ENCODE measurements at places on chromosomes 4 and X.

DNA sequence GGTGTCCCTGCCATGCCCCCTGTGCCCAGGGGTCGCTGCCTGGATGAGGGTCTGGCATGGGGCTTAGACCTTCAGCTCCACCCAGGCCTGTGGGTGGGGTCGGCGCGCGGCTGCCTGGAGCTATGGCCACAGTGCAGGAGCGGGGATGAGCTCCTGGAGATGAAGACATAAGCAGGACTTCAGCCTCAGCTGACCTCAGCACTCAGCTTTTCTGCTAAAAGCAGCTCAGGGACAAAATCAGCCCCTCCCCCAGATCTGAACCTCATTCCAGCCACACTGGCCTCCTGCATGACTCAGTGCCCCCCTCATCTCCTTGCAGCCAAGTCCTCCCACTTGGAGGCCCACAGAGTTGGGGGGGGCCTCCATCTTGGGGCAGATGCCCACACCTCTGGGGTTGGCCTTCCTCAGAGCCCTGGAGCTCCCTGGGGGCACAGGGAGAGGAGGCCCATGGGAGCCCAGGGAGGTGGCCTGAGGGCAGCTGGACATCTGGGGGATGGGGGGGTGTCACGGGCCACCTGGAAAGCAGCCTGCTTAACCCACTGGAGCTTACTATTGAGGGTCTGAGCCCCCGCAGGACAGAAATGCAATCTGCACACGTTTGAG, 19.4 kb upstream of the CPLX1 start:
- DNase-seq, result no peak

DNA sequence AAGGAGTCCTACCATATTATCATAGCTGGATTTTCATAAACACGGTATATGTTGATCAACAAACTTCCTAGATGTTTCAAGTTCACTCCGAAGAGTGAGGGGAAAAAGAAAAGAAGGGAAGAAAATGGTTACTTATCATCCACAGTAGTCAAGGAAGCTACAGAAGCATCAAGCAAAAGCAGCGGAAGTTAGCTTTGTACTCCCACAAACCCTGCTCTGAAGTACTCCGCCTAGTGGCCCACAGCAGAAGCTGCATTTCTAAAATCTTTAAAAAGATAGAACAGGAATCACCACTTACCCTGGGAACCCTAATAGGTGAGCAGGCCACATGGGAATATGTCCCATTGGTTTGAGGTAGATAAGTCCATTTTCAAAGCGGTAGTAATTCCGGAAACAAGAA, 28.5 kb upstream of the FRG1 start:
- DNase-seq, result no peak

- DNase-seq, result no peak
Measured at GRCh38 chr4:184406958-184407391, 67.4 kb downstream of the IRF2 start.

- DNase-seq, result no peak
Measured at GRCh38 chr4:62087706-62088105, 887.6 kb downstream of the ADGRL3 start.

GRCh38 chr4:123352240-123352945, 44.2 kb upstream of the SPRY1 start:
- DNase-seq, result no peak

- no peak for DNase-seq
Measured at GRCh38 chrX:10612215-10612614, 8.2 kb downstream of the MID1 start.

DNA sequence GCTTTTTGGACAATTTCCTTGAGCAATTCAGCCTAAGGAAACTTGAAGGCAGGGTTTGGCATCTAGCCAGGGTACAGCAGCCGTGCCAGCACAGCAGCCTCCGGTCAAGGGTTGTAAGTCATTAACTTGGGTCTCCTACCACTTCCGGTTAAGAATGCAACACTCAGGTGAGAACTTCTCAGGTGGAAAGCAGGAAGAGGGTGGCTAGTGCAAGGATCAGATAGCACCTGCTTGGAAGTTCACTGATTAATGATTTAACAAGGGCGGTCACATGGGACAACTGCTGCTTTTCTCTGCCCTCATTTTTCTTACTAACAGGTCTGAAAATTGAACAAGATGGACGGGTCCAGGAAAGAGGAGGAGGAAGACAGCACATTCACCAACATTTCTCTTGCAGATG, 30.1 kb upstream of the SCOC start:
- DNase-seq, result no peak

GRCh38 chr4:172843192-172843591, 325.4 kb upstream of the GALNT7 start:
- DNase-seq, result no peak

DNA sequence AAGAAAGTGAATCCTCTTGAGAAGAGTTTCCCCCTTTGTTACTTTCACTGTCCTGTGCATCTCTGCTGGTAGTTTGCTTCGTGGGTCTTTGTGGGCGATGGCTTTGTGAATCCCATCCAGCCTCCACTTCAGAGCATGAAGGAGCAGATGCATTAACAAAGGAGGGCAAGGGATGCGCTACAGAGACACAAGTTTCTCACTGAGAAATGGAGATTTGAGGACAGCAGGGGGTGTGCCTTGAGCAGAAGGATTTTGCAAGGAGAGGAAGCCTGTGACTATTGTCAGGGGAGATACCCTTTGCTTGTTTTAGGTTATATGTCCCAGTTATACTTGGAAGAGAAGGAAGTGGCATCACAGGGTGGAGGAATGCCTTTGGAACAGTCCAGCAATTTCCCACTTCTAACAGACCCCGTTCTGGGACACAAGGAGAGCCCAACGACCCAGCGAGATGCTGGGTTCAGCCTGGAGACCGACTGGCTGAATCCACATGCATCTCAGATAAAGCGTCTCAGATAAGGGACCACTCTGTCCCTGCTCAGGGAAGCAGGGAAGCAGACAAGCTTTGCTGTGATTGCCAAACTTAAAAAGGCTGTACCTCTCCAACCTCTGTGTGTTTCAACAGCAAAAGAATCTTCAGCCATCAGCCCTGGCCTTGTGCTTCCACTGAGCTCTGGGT, 314.6 kb upstream of the GATB start:
- no peak for DNase-seq

DNA sequence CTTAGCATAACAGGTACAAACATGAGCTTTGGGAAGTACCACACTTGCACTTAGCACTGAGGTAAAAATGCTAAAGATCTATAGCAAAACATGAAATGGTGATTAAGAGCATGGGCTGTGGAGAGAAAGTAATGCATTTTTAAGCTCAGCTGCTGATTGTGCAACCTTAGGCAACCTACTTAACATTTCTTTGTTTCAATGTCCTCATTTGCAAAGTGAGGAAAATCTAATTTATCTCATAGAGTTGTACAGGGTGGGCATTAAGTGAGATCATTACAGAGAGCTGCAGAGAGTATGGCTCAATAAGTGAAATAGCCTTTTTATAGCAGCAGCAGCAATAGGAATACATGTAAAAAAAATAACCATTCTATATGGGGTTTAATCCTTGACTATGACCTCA, 87.0 kb downstream of the PAK3 start:
- DNase-seq, result no peak

- no peak for DNase-seq
Measured at GRCh38 chr4:7348946-7349900, 85.5 kb downstream of the PSAPL1 start.

DNA sequence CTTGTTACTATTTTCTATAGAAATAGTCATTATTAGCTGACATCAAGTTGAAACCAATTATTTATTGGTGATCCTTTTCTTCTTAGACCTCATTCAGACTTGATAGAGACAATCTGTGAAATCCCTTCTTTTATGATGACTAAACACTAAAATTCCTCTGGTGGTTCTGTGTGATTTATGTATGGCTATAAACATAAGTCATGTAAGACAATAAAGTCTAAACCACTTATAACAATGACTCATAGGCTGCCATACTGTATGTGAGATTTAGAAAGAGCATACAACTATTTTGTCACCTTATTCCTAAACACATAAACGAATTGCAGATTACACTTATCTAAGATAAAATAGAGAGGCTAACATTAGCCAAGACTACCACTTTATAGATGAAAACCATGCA, 101.1 kb upstream of the PRR32 start:
- DNase-seq, result no peak

DNA sequence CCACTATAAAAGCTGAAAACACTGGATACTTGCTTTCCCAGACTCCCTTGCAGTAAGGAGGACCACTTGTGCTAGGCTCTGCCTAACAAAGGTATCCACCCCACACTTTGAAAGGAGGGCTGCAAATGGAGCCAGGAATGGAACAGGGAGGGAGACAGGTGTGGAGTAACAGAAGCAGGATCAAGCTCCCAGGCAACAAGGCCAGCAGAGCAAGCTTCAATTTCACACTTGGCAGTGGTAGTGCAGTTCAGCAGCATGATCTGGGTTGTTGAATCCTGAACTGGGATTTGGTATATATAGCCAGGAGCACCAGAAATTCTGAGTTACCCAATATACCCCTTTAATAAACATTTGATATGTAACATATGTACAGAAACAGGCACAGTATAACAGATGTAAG, 9.8 kb downstream of the LAMP2 start:
- no peak for DNase-seq

GRCh38 chr4:74968456-74969164, 35.7 kb downstream of the PARM1 start:
- no peak for DNase-seq

DNA sequence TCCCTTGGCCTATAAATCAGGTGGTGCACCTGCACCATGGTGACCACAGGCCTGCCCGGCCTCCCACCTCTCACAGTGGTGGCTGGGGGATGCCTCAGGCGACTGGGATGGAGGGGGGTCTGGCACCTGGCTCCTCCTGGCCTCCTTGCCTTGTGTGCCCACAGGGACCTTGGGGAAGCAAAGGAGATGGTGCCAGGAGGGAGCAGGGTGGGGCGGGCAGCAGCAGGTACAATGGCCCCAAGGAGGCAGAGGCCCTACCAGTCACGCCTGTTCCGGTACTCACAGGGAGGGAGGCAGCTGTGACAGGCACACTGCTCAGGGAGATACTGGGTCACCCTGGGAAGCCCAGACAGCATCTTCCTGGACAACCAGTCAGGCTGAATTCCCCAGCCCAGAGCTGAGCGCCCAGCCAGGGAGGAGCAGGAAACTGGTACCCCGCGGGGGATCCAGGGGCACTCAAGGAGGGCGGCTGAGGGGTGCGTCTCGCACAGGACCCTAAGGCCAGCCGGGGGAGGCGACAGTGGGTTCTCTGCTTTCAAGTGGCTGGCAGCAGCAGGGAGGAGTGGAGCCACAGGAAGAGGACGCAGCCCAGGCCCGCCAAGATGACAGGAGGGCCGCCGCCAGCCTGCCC, 1.2 kb upstream of the TREX2 start:
- DNase-seq, result no peak

GRCh38 chrX:48505481-48505880, 3.3 kb upstream of the PORCN start:
- DNase-seq, result no peak

DNA sequence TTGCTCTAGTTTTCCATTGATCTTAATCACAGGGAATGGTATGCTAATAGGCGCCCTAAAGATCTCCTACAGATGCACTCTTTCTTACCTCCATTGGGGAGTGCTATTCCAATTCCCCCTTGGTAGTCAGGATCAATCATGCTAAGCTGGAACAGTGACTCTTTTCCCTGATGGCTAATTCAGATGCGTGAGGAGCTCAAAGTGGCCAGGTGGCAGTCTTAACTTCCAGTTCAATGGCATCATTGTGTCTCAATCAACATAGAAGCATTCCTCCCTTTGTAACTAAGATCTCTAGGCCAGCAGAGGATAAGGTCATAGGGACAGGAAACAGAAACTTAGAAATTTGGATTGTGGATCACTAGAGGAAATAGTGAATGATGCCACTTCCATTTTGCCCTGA, 216.8 kb downstream of the GRID2 start:
- no peak for DNase-seq

DNA sequence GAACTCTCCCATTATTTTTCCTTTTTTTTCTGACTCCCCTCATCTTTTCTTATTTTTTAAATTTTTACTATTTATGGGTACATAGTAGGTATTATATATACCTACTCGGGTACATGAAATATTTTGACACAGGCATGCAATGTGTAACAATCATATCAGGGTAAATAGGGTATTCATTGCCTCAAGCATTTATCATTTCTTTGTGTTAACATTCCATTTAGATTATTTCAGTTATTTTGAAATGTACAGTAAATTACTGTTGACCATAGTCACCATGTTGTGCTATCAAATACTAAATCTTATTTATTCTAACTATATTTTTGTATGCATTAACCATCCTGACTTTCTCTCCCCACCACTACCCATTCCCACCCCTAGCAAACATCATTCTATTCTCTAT, 33.8 kb upstream of the SLIT2 start:
- DNase-seq, result no peak

- no peak for DNase-seq
Measured at GRCh38 chr4:47694322-47694721, 143.5 kb downstream of the CORIN start.

DNA sequence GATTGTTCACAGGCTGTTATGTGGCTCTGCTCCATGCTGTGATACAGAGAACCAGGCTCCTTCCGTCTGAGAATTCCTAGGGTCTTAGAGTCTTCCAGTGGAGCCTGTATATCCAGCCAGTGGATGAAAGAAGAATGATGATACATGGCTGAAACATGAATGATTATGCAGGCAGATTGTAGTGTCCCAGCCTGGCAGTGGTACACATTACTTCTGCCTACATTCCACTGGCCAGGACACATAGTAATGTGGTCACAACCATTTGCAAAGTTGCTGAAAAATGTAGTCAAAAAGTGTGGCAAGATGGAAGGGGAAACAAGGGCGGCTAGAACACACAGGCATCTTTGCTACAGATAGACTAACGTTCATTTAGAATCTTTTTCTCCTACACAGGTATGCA, 4.5 kb upstream of the GBA3 start:
- no peak for DNase-seq

- DNase-seq, result no peak
Measured at GRCh38 chrX:55028611-55029010, 2.2 kb downstream of the ALAS2 start.

GRCh38 chrX:131792789-131793462, 230.2 kb upstream of the STK26 start:
- no peak for DNase-seq

GRCh38 chrX:103718120-103718519, 7.4 kb downstream of the TMEM31 start:
- no peak for DNase-seq

GRCh38 chrX:69231903-69232302, 66.7 kb upstream of the PJA1 start:
- no peak for DNase-seq

DNA sequence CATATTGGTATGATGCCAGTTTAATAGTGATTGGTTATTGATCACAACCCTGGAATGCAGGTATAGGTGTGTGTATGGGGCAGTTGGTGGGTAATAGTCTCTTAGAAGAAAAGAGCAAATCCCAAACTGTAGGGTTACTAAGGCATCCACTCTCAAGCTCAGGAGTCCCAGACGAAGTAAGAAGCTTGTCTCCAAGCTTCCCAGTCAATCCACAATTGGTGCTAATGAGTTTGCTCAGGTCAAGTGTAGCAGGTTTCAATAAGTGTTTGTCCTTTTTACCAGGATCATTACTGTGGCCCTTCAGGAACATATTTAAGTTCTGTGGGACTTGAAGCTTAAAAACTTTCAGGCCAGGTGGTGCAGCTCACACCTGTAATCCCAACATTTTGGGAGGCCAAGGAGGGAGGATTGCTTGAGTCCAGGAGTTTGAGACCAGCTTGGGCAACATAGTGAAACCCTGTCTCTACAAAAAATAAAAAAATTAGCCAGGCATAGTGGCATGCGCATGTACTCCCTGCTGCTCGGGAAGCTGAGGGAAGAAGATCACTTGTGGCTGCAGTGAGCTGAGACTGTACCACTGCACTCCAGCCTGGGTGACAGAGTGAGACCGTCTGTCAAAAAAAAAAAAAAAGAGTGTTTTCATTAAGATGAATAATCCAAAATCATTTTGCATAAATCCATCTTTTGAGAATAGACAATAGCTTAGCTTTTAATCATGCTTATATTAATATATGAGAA, 166.8 kb downstream of the UNC5C start:
- DNase-seq, result no peak
